Lung (tissue), 17 donors: ENCODE measurements at places on chromosomes 7 and 10. TPM values are rescaled to one million over a fixed set of nuclear protein-coding genes. Genes with fewer than 3 reads are reported as not detected.

EVX1 gene
- not detected for polyA plus RNA-seq

DNA sequence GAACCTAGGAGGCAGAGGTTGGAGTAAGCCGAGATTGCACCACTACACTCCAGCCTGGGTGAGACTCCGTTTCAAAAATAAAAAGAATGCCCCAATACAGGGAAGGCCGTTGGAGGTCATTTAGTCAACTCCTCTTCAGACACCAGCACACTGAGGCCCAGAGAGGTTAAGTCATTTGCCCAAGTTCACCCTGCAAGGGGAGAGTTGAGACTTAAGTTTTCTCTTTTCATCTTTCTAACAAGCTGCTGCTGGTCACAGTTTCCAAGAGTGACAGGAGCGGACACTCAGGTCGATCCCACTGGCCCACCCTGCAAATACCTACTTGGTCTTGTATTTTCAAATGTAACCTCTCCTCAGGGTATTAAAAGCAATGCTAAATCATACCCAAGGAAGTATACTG, 30.4 kb upstream of the VCL start:
- H3K4me1 ChIP-seq: peaks cover 14% of the 10 kb centered on the region
- H3K27me3 ChIP-seq: no peaks in the 10 kb centered on the region
- no peak overlapping the region for H3K4me3 ChIP-seq
- no peak overlapping the region for H3K27ac ChIP-seq

DNA sequence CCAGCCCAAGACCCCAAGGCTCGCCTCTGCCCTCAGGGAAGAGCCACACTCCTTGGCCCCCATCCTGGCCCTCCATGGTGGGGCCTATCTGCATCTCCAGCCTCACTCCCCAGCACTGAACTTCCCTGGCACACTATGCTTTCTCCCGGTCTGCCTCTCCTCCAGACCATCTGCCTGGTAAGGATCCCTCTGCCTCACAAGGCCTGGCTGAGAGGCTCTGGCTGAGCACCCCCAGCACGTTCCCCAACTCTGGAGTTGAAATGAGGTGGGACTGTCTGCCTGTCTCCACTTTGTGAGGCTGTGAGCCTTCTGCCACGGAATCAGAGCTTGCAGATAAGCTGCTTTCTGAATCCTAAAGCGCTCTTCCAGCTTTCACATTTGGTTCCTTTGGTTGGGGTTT, 220.7 kb downstream of the TNS3 start:
- no peaks in the 10 kb centered on the region for H3K27me3 ChIP-seq
- peaks cover 7% of the 10 kb centered on the region for H3K36me3 ChIP-seq
- no peak overlapping the region for H3K27ac ChIP-seq
- no peaks in the 10 kb centered on the region for H3K4me1 ChIP-seq
- H3K4me3 ChIP-seq: no peak overlapping the region
- DNase-seq: no peak

- H3K4me1 ChIP-seq: peaks cover 5% of the 10 kb centered on the region
- peaks cover 7% of the 10 kb centered on the region for H3K27me3 ChIP-seq
- no peaks in the 10 kb centered on the region for H3K36me3 ChIP-seq
- DNase-seq: no peak
- no peak overlapping the region for H3K4me3 ChIP-seq
These were observed 13.1 kb downstream of the CNPY1 start for GRCh38 chr7:155533120-155533826.

DNA sequence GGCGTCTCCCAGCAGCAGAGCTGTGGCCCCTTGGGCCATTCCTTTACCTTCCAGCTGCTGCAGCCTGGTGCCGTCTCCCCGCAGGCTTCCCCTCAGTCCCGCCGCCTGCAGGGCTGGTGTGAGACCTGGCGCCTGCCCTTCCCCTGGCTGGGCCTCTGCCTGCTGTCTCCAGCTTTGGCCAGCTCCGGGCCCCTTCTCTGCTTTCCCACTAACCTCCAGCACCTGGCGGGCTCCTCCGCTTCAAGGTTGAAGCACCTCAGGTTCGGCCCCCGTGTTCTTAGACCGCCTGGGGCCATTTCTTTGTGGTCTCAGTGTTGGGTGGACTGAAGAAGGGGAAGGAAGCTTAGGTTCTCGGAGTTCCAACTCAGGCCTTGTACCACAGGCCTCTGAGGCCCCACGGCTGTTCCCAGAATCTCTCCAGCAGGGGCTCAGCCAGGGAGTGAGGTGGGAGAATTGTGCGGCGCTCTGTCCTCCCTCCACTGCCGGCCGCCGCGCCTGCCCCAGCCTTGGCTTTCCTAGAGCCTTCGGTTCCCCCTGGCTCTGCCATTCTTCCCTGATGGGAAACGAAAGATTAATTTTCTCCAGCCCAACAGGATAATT, 30.3 kb downstream of the GBX1 start:
- H3K4me3 ChIP-seq: no peak overlapping the region
- H3K4me1 ChIP-seq: no peaks in the 10 kb centered on the region
- H3K27ac ChIP-seq: no peak overlapping the region
- DNase-seq: no peak
- peaks cover 27% of the 10 kb centered on the region for H3K36me3 ChIP-seq
- H3K27me3 ChIP-seq: no peaks in the 10 kb centered on the region

SAP25 gene
- 3.7 TPM for polyA plus RNA-seq

GRCh38 chr10:122298598-122299301, 27.7 kb downstream of the BTBD16 start:
- no peaks in the 10 kb centered on the region for H3K27me3 ChIP-seq
- no peaks in the 10 kb centered on the region for H3K36me3 ChIP-seq
- no peak overlapping the region for H3K27ac ChIP-seq
- no peak overlapping the region for H3K4me3 ChIP-seq

DNA sequence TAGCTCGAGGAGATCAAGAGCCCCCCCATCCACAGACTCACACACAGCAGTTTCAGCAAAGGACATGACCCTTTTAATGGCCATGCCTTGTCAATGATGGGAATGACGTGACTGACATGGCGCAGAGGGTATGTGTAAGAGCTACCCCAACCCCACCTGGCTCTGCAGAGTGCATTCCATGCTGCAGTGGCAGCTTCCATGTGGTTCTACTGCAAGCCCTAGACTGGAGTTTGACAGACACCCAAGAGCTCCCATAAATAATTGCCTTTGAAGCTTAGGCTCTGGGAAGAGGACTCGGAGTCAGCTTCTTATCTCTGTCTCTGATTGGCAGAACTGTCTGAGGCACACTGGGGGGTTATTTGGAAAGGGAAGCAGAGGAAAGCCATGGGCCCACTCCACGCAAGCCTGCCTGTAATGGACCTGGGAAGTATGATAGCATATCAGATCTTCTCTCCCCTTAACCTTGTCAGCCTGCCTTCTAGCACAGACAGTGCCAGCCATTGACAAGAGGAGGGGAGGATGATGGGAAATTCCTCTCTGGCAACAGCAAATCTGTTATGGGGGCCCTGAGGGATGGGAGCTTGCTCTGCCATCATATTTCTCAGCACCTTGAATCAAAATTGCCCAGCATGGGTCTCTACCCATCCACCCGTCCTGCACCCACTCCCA, 478.5 kb upstream of the PODXL start:
- no peak overlapping the region for H3K27ac ChIP-seq
- peaks cover 12% of the 10 kb centered on the region for H3K4me1 ChIP-seq
- no peak overlapping the region for H3K4me3 ChIP-seq
- DNase-seq: no peak

DNA sequence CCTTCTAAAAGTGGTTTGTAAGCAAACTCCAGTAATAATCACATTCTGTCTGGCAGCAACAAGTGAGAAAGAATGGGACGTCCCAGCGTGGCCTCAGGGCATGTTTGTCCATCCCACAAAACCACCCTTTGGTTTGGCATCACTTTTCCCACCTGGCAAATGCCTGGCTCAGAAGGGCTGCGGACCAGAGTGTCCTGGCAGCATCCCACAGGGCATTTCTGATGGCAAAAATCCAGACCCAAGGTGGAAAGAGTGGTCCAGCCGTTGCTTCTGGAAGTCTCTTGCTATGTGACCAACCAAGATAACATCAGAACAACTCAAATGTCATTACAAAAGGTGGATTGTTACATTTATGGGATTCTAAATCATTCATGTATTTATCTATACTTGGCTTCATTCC, 174.4 kb downstream of the CREB5 start:
- no peaks in the 10 kb centered on the region for H3K36me3 ChIP-seq
- no peak for DNase-seq
- no peak overlapping the region for H3K4me3 ChIP-seq
- peaks cover 2% of the 10 kb centered on the region for H3K4me1 ChIP-seq
- H3K27ac ChIP-seq: no peak overlapping the region
- no peaks in the 10 kb centered on the region for H3K27me3 ChIP-seq

- no peaks in the 10 kb centered on the region for H3K36me3 ChIP-seq
- peaks cover 5% of the 10 kb centered on the region for H3K4me1 ChIP-seq
- H3K27me3 ChIP-seq: peaks cover 18% of the 10 kb centered on the region
- H3K27ac ChIP-seq: no peak within 1 kb of the TSS
- H3K4me3 ChIP-seq: no peak within 1 kb of the TSS
- DNase-seq: peak; percentile 47
These were observed at the start of gene RET for GRCh38 chr10:43076876-43077420. Gene RET, plus strand, starts transcription at chr10:43077069. Its CDS starts 190 bp downstream, at chr10:43077259.

DNA sequence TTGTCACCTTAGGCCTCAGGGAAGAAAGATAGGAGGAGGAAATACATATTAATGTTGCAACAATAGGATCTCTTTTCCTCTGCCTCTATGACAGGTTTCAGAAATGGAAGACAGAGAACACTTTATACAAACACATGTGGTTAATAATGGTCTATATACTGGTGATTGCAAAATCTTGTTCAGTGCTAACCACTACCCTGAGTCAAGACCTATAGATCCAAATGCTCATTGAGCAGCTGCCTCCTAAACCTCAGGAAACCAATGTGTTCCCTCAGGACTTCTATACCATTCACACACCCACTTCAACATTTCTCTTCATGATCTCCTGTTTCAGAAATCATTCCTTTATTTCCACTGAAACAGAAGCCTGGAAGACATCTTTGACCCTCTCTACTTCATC, 32.5 kb upstream of the VWDE start:
- no peak overlapping the region for H3K27ac ChIP-seq
- no peaks in the 10 kb centered on the region for H3K4me1 ChIP-seq
- no peaks in the 10 kb centered on the region for H3K36me3 ChIP-seq
- H3K27me3 ChIP-seq: no peaks in the 10 kb centered on the region
- no peak for DNase-seq
- H3K4me3 ChIP-seq: no peak overlapping the region

- peaks cover 5% of the 10 kb centered on the region for H3K4me1 ChIP-seq
- H3K27ac ChIP-seq: no peak overlapping the region
- DNase-seq: no peak
- H3K27me3 ChIP-seq: no peaks in the 10 kb centered on the region
- no peaks in the 10 kb centered on the region for H3K36me3 ChIP-seq
These were observed 151.5 kb upstream of the TARP start for GRCh38 chr7:38424750-38425463.

- no peaks in the 10 kb centered on the region for H3K36me3 ChIP-seq
- DNase-seq: no peak
- H3K27me3 ChIP-seq: no peaks in the 10 kb centered on the region
- H3K4me3 ChIP-seq: no peak overlapping the region
- no peak overlapping the region for H3K27ac ChIP-seq
These were observed 3.1 kb upstream of the ZNRF2 start for GRCh38 chr7:30281263-30281662.

GRCh38 chr7:55335151-55335550, 30.0 kb upstream of the LANCL2 start:
- no peaks in the 10 kb centered on the region for H3K36me3 ChIP-seq
- DNase-seq: no peak
- H3K4me1 ChIP-seq: no peaks in the 10 kb centered on the region
- H3K27me3 ChIP-seq: no peaks in the 10 kb centered on the region
- no peak overlapping the region for H3K4me3 ChIP-seq

- no peak overlapping the region for H3K27ac ChIP-seq
- H3K4me1 ChIP-seq: no peaks in the 10 kb centered on the region
- no peak for DNase-seq
- H3K36me3 ChIP-seq: no peaks in the 10 kb centered on the region
These were observed 20.6 kb upstream of the KDM7A start for GRCh38 chr7:140197218-140197890.

DNA sequence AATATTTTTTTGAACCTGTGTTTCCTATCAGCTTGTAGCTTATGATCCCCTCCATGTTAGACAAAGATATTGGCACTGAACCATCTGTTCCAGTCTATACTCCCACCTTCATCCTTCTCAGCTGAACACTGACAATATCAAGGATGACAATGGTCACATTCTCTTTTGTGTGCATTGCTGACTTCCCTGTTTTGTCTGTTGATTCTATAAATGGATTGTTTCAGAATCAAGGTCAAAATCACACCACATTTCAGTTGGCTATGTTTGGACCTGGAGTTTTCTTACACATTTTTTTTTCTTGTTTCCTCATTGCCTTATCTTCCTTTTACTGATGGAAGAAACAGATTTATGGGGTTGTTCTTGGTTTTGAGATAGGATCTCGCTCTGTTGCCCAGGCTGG, 11.3 kb upstream of the SMURF1 start:
- H3K4me1 ChIP-seq: no peaks in the 10 kb centered on the region
- H3K27me3 ChIP-seq: no peaks in the 10 kb centered on the region
- no peak overlapping the region for H3K4me3 ChIP-seq
- H3K27ac ChIP-seq: no peak overlapping the region
- no peaks in the 10 kb centered on the region for H3K36me3 ChIP-seq

- no peaks in the 10 kb centered on the region for H3K4me1 ChIP-seq
- DNase-seq: no peak
- peaks cover 42% of the 10 kb centered on the region for H3K36me3 ChIP-seq
- no peak overlapping the region for H3K27ac ChIP-seq
- no peaks in the 10 kb centered on the region for H3K27me3 ChIP-seq
These were observed 26.4 kb downstream of the FBXW4 start for GRCh38 chr10:101668566-101668965.

DNA sequence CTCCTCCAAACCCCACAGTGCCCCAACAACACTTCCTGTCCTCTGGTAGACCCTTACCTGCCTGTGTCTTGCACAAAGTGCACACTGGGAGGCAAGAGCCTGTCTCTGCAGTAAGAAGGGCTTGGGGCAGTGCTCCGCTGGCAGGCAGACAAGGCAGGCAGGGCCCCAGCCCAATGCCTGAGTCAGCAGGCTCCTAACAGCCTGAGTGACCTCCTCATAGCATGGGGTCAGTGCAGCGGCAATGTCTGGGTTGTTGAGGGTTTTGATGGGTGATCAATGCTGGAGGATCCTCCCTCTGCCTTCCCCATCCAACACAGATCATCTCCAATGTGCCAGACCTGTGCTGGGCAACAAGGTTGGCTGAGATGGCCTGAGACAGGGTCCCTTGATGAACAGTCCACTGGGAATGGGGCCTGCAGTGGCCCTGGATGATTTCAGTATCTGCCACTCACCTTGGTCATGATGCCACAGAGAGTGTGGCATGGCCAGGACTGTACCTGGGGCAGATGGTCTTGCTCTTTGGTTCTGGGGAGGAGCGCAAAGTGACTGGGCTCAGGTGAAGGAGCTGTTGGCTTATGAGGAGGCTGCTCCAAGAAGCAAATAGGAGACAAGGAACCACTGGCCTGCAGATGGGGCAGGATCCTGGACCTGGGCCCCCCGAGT, 55.6 kb upstream of the CAMK2B start:
- no peak for DNase-seq
- H3K27ac ChIP-seq: no peak overlapping the region
- no peaks in the 10 kb centered on the region for H3K27me3 ChIP-seq
- no peaks in the 10 kb centered on the region for H3K4me1 ChIP-seq
- no peak overlapping the region for H3K4me3 ChIP-seq
- H3K36me3 ChIP-seq: peaks cover 2% of the 10 kb centered on the region

- no peak overlapping the region for H3K4me3 ChIP-seq
- H3K27me3 ChIP-seq: peaks cover 49% of the 10 kb centered on the region
- no peaks in the 10 kb centered on the region for H3K4me1 ChIP-seq
- peak; percentile 3 for DNase-seq
- no peaks in the 10 kb centered on the region for H3K36me3 ChIP-seq
- no peak overlapping the region for H3K27ac ChIP-seq
These were observed 3.9 kb downstream of the FOXL3 start for GRCh38 chr7:293681-294439.
